ENCODE measurements at places on chromosomes 12 and 14.
A peak's percentile ranks its signal among the peaks of the same experiment; 100 is the strongest.

DNA sequence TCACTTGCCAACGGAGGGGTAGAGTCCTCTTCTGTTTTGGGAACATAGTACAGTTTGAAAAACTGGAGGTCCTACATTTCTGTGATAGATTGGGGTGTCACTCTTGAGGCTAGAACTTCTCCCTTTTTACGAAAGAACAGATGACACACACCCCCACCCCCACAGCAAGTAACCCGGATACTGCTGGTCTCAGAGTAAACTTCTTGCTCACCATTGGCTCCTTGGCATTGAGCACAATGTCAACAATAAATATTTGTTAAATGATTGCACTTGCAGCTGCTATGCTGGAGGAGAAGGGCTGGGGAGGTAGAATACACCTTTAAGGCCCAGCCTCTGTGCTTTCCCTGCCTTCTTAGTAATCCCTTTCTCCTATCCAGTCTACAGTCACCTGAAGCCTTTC, 149.8 kb downstream of the TGFB3 start:
- no peak for DNase-seq
- no peak overlapping the region for H3K27ac ChIP-seq
- H3K4me1 ChIP-seq = peaks cover 5% of the 10 kb centered on the region

DNA sequence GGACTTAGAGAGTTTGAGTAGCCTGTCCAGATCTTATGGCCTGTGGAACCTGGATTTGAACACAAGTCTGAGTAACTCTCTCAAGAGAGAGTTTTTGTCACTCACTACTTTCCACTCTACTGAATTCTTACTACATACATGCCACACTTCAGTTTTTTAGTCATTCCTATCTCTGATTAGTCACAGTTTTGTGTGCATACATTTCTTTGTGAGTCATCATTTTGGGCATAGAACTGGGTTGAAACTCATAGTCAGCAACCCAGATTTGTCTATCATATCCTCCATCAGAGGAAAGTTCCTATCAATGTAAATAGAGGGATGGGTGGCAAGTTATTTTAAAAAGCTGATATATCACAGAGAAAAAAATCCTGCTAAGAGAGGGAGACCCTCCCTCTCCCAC, 42.9 kb downstream of the FLRT2 start:
- no peaks in the 10 kb centered on the region for H3K27me3 ChIP-seq
- H3K36me3 ChIP-seq = no peaks in the 10 kb centered on the region
- no peak overlapping the region for H3K27ac ChIP-seq
- no peak overlapping the region for H3K4me3 ChIP-seq

- H3K4me1 ChIP-seq = no peaks in the 10 kb centered on the region
- H3K27me3 ChIP-seq = no peaks in the 10 kb centered on the region
- DNase-seq = no peak
Measured at GRCh38 chr14:73502017-73502619, 11.4 kb downstream of the RIOX1 start.

GRCh38 chr12:54164387-54165145, 24.2 kb downstream of the SMUG1 start:
- no peak overlapping the region for H3K4me3 ChIP-seq
- H3K4me1 ChIP-seq = no peaks in the 10 kb centered on the region
- no peak overlapping the region for H3K27ac ChIP-seq
- peaks cover 1% of the 10 kb centered on the region for H3K36me3 ChIP-seq
- peaks cover 33% of the 10 kb centered on the region for H3K27me3 ChIP-seq

DNA sequence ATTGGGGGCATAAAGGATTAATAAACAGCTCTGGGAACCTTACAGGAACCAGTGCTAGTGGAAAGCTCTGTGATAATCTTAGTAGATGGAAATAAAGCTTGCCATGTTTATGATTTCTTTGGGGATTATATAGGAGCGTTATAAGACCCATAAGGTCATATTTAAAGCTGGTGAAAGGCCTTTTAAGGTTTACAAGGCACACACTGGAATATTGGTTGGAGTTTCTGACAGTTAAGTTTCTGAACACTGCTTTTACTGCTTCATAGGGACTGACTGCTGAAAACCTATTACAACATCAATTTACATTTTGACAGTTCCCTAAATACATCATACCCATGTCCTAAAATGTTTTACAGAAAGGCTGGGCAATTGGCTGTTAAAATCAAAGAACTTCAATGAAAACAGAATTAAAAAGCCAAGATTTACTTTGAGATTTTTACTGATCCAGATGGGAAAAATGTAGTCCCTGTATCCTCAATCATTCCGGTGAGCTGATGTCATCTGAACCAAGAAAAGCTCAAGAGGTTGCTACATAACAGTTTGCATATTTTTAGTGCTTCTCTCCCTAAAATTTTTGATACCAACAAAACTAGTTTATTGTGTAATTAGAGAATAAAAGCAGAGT, 153.7 kb upstream of the IGF1 start:
- H3K4me3 ChIP-seq = no peak overlapping the region
- H3K27ac ChIP-seq = no peak overlapping the region
- H3K4me1 ChIP-seq = no peaks in the 10 kb centered on the region
- H3K27me3 ChIP-seq = no peaks in the 10 kb centered on the region
- DNase-seq = no peak

- H3K4me1 ChIP-seq = peaks cover 25% of the 10 kb centered on the region
- DNase-seq = no peak
- no peaks in the 10 kb centered on the region for H3K27me3 ChIP-seq
Measured at GRCh38 chr12:120719496-120720233, 6.0 kb upstream of the ACADS start.

DNA sequence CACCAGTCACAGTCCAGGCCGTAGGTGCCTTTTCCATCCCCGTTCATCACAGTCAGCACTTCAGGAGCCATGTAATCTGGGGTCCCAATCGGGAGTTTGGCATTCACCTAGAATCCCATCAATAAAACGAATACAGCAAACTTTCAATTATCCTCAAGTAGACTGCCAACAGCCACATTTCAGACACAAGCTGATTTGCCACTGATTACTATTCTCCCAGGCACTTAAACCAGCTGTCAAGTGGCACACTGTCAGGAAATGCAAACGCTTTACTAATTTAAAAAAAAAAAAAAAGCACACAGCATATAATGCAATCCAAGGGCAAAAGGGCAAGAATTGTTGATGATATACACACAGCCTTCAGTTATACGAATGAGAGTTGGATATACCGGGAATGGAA, 51.9 kb downstream of the CIT start:
- no peak overlapping the region for H3K4me3 ChIP-seq
- no peak for DNase-seq
- H3K27me3 ChIP-seq = no peaks in the 10 kb centered on the region
- H3K4me1 ChIP-seq = peaks cover 15% of the 10 kb centered on the region
- H3K36me3 ChIP-seq = peaks cover 11% of the 10 kb centered on the region
- H3K27ac ChIP-seq = no peak overlapping the region

DNA sequence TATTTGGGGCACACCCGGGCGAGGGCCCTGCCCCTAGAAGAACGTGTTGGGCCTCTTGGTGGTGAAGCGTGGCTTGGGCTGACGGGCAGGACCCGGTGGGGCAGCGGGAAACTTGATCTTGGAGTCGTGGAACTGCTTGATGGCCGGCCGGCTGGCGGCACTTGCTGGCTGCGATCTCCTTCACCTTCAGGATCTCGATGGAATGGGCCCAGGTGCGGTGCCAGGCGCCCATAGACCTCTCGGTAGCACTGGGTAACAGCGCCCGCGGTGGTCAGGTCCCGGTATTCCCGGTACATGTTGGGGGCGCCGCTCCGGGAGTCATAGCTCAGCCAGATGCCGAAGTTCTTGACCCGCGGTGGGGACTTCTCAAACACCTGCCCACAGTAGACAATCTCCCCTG, 16.5 kb downstream of the UBR7 start:
- H3K27me3 ChIP-seq = no peaks in the 10 kb centered on the region
- no peak overlapping the region for H3K27ac ChIP-seq
- DNase-seq = no peak
- no peak overlapping the region for H3K4me3 ChIP-seq

- no peak overlapping the region for H3K27ac ChIP-seq
- no peaks in the 10 kb centered on the region for H3K27me3 ChIP-seq
- no peak for DNase-seq
- H3K4me1 ChIP-seq = no peaks in the 10 kb centered on the region
Measured at GRCh38 chr14:39366460-39367386, 65.5 kb downstream of the FBXO33 start.

DNA sequence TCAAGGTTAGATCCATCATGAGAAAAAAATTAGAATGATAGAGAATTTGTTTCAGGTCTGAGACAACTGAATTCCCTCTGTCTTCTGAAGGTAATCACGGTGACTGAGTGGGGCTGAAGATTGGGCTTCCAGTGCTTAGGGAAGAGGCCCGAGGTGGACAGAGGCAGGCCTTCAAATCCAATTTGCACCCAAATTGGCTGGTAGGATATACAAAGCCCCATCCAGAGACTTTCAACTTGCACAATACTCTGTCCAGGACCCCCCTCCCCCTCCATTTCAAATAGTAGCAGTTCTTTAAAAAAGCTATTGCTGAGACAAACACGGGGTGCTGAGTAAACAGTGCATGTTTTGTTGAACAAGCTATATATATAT, 3.6 kb upstream of the FOXG1 start:
- peaks cover 10% of the 10 kb centered on the region for H3K4me1 ChIP-seq
- H3K36me3 ChIP-seq = peaks cover 12% of the 10 kb centered on the region
- H3K4me3 ChIP-seq = no peak overlapping the region
- DNase-seq = no peak

DNA sequence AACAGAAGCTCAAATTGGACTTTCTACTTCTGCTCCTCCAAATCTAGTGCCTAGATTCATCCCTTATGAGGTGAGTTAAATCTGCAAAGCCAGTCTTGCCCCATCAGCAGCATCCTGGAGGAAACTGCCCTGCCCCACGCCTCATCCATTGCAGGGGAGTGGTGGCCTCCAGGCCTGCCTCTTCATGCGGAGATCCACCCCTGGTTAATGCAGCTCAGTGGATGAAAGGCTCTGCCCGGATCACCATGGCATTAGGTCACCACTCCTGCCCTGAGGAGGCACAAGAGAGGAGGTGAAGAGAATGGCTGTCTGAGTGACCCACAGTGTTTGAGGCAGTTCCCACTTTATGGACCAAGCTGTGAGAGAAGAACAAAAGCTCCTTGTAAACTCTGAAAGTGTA, 218.1 kb downstream of the C12orf75 start:
- H3K27ac ChIP-seq = no peak overlapping the region
- H3K4me3 ChIP-seq = no peak overlapping the region
- no peaks in the 10 kb centered on the region for H3K4me1 ChIP-seq
- DNase-seq = no peak

- H3K27ac ChIP-seq = no peak overlapping the region
- H3K4me1 ChIP-seq = peaks cover 21% of the 10 kb centered on the region
- H3K36me3 ChIP-seq = no peaks in the 10 kb centered on the region
- peak overlapping the region; percentile 3 for H3K4me3 ChIP-seq
- H3K27me3 ChIP-seq = no peaks in the 10 kb centered on the region
Measured at GRCh38 chr12:74899031-74899829, 310.4 kb downstream of the KCNC2 start.

DNA sequence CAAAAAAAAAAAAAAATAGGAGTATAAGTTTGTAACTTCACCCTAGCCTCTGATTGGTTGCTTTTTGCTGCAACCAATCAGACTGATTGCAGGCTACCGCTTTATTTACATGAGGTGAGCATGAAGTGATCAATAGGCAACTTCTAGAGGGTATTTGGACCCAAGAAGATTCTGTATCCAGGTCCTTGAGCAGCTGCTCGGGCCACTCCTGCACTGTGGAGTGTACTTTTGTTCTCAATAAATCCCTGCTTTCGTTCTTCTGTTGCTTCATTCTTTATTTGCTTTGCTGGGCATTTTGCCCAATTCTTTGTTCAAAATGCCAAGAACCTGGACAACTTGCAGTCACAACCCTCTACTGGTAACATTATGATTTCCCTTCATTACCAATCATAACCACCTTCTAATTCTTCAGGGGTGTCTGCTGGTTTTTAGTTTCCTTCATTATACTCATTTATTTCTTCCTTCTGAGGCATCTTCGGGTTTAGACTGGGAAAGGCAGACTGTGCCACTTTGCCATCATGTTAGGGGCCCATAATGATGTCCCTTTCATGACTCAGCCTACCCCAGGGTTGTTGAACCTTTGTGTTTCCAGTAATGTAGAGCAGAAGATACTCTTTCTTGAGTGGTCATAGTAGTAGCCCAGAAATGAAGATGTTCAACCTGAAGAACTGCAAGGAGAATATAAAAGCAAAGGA, 43.4 kb upstream of the LIMA1 start:
- H3K27ac ChIP-seq = no peak overlapping the region
- no peaks in the 10 kb centered on the region for H3K27me3 ChIP-seq
- no peaks in the 10 kb centered on the region for H3K36me3 ChIP-seq
- no peaks in the 10 kb centered on the region for H3K4me1 ChIP-seq

- peaks cover 11% of the 10 kb centered on the region for H3K36me3 ChIP-seq
- no peaks in the 10 kb centered on the region for H3K27me3 ChIP-seq
- no peaks in the 10 kb centered on the region for H3K4me1 ChIP-seq
- no peak overlapping the region for H3K27ac ChIP-seq
- no peak overlapping the region for H3K4me3 ChIP-seq
- DNase-seq = no peak
Measured at GRCh38 chr14:54839701-54840119, 62.9 kb downstream of the GCH1 start.

GRCh38 chr14:76096257-76096656, 55.5 kb upstream of the GPATCH2L start:
- no peaks in the 10 kb centered on the region for H3K27me3 ChIP-seq
- no peak overlapping the region for H3K27ac ChIP-seq
- no peaks in the 10 kb centered on the region for H3K36me3 ChIP-seq
- H3K4me1 ChIP-seq = no peaks in the 10 kb centered on the region
- DNase-seq = no peak

GRCh38 chr12:19008102-19008501, 121.4 kb upstream of the PLEKHA5 start:
- H3K4me3 ChIP-seq = no peak overlapping the region
- H3K27me3 ChIP-seq = no peaks in the 10 kb centered on the region
- H3K36me3 ChIP-seq = no peaks in the 10 kb centered on the region
- H3K27ac ChIP-seq = no peak overlapping the region
- no peaks in the 10 kb centered on the region for H3K4me1 ChIP-seq

- no peak for DNase-seq
- H3K27ac ChIP-seq = no peak overlapping the region
- no peaks in the 10 kb centered on the region for H3K27me3 ChIP-seq
Measured at GRCh38 chr12:120861074-120861795, 42.9 kb downstream of the SPPL3 start.

DNA sequence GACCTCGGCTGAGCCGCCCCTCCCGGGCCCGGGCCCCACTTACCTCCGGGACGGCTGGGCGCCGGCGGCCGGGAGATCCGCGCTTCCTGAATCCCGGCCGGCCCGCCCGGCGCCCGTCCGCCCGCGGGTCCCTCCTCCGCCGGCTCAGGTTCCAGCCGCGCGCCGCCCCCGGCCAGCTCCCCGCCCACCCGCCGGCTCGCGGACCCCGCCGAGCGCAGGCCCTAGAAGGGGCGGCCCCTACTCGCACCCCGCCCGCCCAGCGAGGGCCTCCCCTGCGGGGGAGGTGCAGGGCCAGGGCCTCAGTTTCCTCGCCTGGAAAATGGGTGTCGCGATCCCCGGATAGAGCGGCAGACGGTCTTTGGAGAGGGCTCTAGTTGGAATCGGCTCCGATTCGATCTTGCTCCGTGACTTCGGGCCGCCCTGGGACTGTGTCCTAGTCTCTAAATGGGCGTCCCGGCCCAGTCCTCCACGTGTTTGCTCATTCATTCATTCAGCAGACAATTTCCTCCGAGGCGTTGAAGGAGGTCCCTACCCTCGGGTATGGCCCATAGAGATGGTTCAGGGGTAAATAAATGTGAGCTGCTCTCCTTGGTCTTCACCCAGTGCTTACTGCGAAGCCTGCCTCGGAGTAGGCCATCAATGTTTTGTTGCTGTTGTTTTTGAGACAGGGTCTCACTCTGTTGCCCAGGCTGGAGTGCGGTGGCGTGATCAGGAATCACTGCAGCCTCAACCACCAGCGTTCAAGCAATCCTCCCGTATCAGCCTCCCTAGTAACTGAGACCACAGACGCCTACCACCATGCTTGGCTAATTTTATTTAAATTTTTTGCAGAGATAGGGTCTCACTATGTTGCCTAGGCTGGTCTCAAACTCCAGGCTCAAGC, at the start of gene TRPV4:
TSS of gene TRPV4 (minus strand) at position 92 of the 883 bp plus-strand sequence. CDS start 18,602 bp downstream, outside the sequence.
- H3K36me3 ChIP-seq = no peaks in the 10 kb centered on the region
- H3K4me3 ChIP-seq = peak within 1 kb of the TSS; percentile 22
- peaks cover 6% of the 10 kb centered on the region for H3K4me1 ChIP-seq
- H3K27ac ChIP-seq = no peak within 1 kb of the TSS
- H3K27me3 ChIP-seq = peaks cover 30% of the 10 kb centered on the region
